ENCODE measurements at places on chromosomes 7 and 10.

GRCh38 chr10:125707541-125708468, 11.7 kb upstream of the EDRF1 start:
- no peak for DNase-seq

DNA sequence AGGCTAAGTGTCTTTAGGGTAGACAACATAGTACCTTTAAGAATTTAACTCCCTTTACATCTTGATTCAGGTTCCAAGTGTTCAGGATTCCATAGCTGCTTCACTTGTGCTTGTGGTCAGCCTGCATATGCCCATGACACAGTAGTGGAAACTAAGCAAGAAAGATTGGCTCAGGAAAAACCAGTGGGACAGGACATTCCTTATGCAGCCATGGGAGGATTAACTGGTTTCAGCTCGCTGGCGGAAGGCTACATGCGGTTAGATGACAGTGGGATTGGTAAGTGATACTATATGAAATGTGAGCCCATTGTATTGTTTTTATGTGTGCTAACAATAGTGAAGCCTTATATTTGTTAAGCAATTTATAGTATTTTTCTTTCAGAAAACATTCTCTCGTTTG, 11.3 kb downstream of the FAM221A start:
- no peak for DNase-seq

DNA sequence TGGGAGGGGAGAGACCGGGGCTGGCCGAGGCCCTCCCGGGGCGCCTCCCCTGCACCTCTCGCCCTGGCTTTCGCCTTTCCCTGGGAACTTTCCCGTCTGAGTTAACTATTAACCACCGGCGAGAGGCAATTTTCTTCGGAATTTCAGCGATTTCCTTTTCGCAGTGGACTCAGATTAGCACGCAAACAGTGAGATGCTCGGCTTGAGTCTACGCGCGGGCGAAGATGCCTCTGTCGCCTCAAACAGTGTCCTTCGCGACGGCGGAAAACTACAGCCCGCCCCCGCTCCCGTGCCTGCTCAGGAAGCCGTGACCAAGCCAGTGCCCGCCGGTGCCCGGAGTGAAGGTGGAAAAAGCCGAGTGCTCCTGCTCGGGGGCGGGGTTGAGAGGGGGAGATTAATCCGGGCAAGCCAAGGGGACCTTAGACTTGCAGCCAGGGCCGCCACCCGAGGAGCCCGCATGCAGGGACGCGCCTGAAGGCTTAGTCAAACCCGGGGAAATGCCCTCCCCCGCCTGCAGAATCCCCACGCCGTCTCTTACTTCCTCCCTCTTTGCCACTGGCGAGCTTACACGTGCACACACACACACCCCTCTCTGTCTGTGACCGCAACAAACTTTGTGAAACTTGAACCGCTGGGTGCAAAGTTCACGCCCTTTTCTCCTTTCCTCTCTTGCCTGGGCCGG, 14.5 kb upstream of the PAX2 start:
- peak; percentile 26 for DNase-seq

DNA sequence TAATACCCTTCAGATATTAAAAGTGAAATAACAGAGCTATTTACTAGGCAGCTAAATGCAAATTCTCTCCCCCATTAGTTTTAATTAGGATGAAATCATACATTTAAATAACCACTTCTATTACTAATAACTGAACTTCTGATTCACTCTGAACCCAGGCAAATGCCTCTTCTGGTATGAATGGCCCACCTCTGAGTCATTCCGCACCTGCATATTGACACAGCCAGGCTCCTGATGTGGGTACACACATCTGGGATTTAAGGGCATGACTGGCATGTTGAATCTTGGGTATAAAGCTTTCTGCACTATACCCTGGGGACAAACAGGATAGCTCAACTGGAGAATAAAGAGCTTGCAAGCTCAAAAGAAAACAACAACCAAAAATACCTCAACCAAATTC, 140.9 kb downstream of the AUTS2 start:
- DNase-seq, result no peak

GRCh38 chr10:86362129-86362527, 4.5 kb downstream of the GRID1 start:
- no peak for DNase-seq

- no peak for DNase-seq
Observed at GRCh38 chr7:81516898-81517297, 252.9 kb downstream of the HGF start.

DNA sequence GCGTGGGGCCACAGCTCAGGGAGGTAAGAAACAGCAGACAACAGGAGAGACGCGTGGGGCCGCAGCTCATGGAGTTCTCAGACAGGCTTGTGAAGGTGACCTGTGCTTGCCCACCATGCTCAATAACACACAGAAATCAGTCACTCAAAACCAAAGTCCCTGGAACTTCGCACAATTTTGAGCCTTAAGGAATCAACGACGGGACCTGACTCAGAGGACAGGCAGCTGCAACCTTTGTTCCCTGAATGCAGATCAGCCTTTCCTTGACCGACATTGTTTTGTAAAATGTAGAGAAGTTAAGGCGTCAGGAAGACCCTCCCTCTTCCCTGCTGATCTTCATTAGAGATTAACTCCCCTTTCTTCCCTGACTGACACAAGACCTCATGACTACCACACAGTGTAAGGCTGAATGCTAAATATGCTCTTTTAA, 8.5 kb upstream of the KNDC1 start:
- no peak for DNase-seq

DNA sequence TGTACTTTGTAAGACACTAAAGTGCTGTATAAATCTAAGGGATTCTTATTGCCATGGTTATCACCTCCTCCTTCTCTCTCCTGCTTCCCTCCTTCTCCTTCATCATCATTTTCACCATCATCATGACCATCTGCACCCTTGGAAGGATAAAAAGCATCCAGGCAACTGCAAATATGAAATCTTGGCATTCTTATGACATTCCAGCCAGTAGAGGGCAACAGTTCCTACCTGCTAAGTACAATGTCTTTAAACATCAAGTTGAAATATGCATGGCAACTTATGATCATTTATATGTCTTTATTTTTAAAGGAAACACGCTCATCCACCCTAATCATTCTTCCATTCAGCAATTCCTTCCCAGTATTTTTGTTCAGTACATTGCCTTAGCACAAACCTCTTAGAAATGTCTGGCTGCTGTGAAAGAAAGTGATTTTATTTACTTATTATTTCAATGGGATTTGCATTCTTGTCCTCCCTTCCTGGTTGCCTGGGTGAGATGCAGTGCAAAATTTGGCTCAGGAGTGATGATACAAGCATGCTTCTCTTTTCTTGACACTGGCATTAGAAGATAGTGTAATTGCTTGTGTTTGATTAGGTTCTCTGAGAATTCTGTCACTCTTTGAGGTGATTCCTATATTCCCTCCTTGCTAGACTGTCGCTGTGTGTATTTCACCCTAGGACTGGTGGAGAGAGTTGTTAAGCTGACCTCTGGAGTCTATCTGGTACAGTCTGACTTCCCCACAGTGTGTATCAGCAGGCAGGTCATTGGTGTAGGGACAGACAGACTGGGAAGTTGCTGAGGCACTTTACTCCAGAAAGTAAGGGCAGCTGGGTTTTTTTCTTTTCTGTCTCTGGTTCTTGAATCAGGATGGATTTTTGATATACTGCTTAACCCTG, 188.5 kb upstream of the BMPER start:
- DNase-seq, result no peak

DNA sequence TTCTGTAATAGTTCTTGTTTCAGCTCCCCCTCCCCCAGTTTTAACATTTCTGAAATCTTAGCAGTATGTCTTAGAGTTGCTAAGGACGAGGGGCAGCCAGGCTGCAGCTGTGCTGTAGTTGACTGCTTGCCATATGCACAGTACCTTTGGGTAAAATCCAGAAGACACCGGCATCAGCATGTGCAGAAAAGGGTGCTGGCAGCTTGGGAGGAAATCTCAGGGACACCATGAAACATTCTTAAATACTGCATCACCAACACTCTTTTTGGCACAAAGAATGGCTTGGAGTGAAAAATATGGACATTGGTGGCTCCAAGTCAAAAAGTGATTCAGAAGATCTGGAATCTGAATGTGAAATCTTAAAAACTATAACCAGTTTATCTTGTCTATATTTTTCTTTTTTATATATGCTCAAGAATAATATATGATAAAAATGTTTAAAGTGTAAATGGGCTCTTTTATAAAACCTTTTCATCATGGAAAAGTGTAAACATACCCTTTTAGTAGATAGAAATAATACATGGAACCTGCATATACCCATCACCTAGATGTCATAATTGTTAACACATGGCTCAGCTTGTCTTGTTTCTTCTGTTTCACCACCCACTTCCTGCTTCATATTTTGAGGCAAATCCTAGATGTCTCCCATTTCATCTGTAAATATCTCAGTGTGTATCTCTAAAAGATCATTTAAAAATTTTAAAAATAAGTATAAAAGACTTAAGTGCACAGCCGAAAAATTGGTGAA, 34.4 kb upstream of the ARMS2 start:
- DNase-seq, result no peak

- no peak for DNase-seq
Observed at GRCh38 chr7:82053453-82054032, 283.7 kb upstream of the HGF start.

- no peak for DNase-seq
Observed at GRCh38 chr7:32150589-32150988, 80.4 kb upstream of the PDE1C start.

DNA sequence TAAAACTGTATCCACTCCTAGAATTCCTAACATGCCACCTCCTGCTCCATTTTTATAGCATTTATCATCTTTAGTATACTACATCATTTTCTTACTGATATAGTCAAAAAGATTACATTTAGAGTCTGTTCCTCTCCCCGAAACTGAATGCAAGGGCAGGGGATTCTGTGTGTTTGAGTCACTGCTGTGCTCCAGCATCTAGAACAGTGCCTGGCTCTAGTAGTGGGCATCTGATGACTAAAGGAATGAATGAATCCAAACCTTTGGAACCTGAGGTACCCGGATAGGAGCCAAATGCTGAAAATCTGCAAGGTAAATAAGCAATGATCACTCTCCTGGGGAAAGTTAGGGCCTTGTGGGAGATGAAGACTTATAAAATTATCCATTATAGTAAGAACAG, 18.9 kb downstream of the GOT1 start:
- no peak for DNase-seq

GRCh38 chr7:50246551-50246950, 58.0 kb upstream of the IKZF1 start:
- no peak for DNase-seq

GRCh38 chr10:20105236-20105635, 289.0 kb downstream of the PLXDC2 start:
- no peak for DNase-seq

- no peak for DNase-seq
Observed at GRCh38 chr7:139784648-139785047, 6.8 kb upstream of the HIPK2 start.

DNA sequence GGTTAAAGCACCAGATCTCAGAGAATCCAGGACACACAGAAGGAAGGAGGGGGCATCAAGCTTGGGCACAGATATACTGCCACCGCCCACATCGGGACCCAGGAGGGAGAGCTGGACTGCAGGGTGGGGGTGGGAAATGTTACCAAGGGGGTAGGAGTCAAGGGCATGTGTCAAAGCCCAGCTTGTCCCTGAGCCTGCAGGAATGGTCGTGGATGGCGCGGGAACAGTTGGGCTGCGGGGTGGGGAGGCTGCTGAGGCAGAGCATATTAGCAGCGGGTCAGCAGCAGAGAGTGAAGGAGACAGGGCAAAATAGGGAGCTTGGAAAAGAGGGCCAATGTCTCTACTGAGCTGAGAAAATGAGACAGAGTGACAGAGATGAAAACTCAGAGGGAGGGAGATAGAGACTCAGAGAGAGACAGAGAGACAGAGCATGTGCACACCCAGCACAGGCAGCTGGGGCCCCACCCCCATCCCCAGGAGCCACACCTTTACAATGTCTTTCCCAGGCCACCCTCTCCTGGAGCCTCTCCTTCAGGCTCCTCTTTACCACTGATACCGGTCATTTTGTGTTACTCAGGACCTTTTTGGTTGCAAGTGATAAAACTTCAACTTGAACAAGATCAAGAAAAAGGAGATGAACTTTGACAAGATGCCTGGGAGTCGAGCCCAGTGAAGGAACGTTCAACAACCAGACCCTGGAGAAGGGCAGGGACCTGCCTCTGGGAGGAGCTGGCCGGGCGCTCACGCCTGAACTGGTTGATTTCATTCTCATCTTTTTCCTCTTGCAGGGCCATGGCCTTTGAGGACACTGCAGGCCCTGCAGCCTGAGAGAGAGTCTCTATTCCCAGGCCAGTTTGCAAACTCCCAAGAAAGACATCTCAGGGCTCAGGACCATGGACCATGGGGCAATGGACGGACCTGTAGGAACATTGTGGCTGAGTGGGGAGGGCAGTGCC, 50.0 kb downstream of the AOC1 start:
- DNase-seq, result no peak

GRCh38 chr10:83925133-83925532, 214.2 kb upstream of the GHITM start:
- DNase-seq, result no peak

DNA sequence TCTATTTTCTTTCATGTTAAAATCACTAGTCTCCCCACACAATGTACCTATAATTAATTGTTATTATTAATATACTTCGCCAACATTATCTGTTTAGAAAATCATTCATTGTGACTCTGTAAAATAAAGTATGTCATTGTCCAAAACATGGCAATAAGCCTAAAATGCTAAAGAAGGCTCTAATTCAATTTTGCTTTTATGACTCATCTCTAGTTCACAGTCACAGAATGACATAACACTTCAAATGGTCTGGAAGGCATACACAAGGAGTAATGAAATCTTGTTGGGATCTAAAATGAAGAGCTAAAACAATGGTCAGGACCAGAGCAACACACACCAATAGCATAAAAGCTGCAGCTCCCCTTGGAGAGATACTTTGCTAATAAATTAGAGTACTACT, 505.8 kb downstream of the GPAM start:
- DNase-seq, result no peak

DNA sequence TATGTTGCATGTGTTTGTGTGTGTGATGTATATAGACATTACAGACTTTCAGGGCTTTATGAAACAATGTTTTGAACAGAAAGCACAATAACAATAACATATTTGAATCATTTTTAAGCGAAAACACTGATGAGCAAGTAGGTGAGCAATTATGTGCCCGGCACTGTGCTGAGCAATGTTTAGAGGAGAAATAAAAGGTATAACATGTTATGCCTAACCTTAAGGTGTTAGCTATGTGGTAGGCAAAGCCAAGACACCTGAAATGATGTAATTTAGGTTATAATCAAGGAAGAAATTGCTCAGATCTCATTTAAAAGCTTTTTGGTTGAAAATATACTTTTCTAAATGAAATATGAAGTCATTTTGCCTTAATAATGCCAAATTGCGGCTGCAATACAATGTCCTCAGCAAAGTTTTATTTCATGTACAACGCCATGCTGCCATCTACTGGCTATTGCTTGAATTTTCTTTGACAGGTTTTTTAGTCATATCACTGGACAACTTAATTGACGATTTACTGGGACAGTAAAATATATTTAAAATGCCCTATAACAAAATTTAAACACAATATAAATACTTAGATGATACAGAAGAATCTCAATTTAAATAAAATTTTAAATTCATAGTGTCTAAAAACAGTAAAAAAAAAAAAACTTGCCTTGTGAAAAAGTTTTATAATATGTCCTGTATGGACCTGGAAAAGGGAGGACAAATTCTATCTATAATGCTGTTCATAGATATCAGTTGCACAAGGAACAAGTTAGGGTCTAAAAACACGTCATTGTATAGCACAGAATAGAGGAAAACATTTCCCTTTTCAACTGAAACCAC, 131.1 kb upstream of the CDK1 start:
- DNase-seq, result peak; percentile 68

GRCh38 chr7:40306596-40306995, 171.8 kb downstream of the SUGCT start:
- DNase-seq, result no peak

All from activated CD4-positive, alpha-beta T cell treated with anti-CD3 and anti-CD28 coated beads for 4 hours (primary cell).